ENCODE measurements at places on chromosomes 5 and 9.

GRCh38 chr9:27041746-27042145, 36.3 kb upstream of the LRRC19 start:
- DNase-seq: no peak

- peak; percentile 62 for DNase-seq
Observed at GRCh38 chr5:102628441-102629175, 126.5 kb upstream of the PAM start.

GRCh38 chr5:72691751-72692150, 124.7 kb upstream of the TNPO1 start:
- no peak for DNase-seq

- DNase-seq: peak; percentile 7
Observed at GRCh38 chr9:19456426-19456825, 47.6 kb downstream of the ACER2 start.

GRCh38 chr9:101716629-101717028, 21.8 kb downstream of the GRIN3A start:
- no peak for DNase-seq

DNA sequence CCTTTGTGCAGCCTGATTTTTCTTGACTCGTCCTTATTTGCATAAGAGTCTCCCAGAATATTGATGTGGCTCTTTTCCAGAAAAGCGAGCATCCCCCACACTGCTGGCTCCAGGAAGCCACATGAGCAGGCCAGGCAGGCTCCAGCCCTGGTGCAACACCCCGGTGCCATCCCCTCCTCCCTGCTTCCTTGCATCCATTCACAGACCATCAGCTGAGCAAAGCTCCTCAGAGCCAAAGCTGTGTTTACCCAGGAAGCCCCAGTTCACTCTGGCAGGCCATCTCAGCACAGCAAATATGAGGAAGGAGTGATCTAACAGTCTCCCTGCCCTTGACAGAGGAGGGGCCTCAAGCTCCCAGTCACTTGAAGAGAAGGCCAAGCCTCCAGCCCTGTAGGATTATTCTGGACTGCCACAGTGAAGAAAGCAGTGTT, 34.4 kb downstream of the INSYN2B start:
- no peak for DNase-seq

DNA sequence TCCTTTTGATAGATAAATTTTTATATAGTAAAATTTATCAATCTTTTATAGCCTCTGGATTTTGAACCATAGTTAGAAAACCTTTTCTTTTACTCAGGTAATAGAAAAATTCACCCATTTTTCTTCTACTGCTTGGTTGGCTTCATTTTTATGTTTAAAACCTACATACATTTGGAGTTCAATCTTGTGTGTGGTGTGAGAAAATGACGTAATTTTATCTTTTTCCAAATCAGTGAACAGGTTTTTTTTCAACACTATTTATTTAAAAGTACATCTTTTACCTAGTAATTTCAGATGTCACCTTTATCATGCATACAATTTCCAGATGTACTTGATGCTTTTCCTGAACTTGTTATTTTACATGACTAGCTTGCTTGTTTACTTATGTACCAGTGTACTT, 200.2 kb downstream of the TRIM36 start:
- no peak for DNase-seq

DNA sequence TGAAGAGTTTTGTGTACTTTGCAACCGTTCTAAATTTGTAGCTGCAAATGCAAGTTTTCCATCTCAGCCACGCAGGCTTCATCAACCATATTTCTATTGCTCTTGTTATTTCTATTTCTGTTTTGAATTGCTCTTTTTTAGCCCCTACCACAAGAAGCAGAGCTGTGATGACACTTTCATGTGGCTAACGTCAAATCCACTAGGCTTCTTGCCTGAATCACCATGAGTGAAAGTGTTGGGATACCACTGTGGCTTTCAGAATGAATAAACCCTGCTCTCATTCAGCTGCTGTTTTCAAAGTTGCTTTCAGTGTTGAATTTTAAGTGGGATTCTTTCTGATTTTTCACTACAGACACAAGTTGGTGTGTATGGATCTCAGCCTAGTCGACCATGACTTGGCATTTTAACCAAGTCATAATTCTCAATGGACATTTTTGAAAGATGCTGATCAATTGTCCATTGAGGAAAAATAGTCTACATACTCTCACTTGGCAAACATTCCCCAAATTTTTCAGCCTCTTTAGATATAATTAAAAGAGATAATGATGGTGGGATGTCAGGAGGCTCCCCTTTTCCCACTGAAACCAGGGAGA, 41.0 kb upstream of the MTAP start:
- no peak for DNase-seq

DNA sequence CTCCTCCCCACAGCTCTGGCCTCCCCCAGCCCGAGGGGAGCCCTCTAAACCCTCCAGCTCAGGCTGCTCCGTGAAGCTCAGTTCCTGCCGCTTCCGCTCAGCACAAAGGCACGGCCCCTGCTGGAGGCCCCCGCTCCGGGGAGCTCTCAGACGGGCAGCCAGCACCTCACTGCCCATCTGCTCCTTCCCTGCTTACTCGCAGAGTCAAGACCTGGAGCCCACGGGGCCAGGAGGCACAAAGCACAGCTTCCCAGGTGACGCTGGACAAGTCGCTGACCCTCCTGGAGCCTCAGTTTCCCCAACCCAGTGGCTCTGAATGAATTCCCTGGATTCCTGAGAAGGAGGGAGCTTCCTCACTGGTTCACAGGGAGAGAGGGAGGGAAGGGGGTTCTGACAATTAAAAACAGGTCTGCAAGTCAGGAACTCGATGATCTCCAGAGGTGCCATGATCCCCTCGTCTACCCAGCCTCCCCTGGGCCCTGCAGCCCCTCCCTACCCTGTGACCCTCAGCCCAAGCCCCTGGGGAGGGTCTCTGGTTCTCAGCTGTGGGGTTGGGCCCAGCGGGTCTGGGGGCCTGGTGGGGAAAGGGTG, 36.2 kb downstream of the VAV2 start:
- peak; percentile 46 for DNase-seq

DNA sequence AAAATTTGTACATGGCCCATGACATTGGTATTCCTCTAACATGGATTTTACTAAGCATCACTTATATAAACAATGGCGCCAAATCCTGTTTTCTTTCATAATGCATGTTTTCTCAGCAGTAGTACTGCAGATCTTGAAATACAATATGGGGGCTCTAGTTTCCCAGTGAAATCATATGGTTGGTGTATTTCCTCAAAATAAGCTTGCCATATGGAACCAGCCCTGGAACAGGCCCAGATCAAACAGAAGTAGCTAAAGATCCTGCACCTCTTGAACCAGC, 163.9 kb downstream of the ZNF608 start:
- DNase-seq: no peak

GRCh38 chr9:100277166-100277979, 75.4 kb downstream of the TEX10 start:
- DNase-seq: no peak

DNA sequence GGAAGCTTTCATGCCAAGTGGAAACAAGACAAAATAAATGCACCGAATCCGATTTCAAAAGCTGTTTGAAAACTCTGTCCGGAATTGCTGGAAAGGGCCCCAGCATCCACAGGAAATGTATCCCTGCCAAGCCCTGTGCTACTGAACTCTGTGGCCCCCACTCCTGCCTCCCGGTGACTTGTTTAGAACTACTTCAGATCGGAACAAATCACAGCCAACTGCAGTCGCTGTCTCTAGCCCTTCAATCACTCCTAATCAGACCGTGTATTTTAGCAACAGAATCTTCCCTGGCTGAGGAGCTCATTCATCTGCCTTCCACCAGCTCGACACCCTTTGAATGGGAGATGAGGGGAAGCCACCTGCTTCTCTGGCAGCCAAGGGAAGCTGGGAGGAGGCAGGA, 94.1 kb downstream of the KCNIP1 start:
- DNase-seq: no peak

- no peak for DNase-seq
Observed at GRCh38 chr5:104513121-104513602, 950.6 kb upstream of the NUDT12 start.
